ENCODE measurements at places on chromosomes 4 and X.

DNA sequence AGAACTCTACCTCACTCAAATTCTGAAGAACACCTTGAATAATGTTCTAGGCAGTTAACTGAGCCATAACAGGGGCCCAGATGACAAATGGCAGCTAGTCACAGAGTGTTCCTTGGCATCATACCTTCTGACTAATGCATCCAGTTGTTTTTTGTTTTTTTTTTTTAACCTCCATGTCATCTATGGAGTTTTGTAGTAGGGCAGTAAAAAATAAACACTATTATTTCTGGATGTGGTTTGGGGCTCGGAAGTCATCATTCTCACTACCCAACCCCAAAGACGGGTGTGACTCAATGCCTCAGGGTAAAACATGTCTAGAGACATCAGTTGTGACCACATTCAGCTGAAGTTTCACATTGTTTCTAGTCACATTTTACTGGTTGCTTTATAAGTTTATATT, 31.2 kb upstream of the MCF2 start:
- DNase-seq = no peak

GRCh38 chr4:89489338-89489771, 181.8 kb upstream of the GPRIN3 start:
- no peak for DNase-seq

- DNase-seq = no peak
Observed at GRCh38 chr4:168877511-168878491, 132.3 kb downstream of the CBR4 start.

- no peak for DNase-seq
Observed at GRCh38 chr4:22780317-22780716, 87.6 kb downstream of the GBA3 start.

GRCh38 chr4:16513876-16514275, 287.6 kb upstream of the TAPT1 start:
- DNase-seq = no peak

GRCh38 chr4:110195561-110196205, 2.7 kb downstream of the ELOVL6 start:
- DNase-seq = no peak

- no peak for DNase-seq
Observed at GRCh38 chrX:39900777-39901170, 197.0 kb downstream of the BCOR start.

- DNase-seq = no peak
Observed at GRCh38 chr4:53059256-53059655, 197.1 kb downstream of the RASL11B start.

DNA sequence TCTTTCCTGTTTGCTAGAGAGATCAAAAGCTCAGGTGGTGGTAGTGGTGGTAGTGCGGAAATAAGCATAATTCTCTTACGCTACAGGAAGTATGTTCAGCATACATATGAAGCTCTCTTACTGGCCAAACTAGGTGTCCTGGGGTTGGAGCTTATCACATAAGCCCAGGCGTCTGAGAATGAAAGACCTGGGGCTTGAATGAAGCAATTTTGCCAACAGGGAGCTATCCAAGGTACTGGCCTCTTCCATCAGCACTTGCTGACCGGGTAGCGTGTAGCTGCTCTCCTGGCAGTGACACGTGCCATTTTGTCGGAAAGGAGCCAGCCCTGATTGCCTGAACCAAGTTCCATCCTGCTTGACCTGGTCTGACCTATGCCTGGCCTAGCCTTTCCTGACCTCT, 65.9 kb upstream of the HPF1 start:
- no peak for DNase-seq

DNA sequence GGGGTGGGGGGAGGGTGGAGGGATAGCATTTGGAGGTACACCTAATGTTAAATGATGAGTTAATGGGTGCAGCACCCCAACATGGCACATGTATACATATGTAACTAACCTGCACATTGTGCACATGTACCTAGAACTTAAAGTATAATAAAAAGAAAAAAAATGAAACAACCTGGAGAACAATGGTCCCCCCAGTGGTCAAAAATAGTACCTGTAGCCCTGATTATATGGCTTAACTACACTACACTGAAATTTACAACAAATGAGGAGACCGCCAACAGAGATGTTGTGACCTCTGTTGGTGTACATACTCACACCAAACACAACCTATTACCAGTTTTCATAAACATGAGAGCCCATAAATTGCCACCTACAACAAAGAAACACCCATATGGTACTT, 7.3 kb upstream of the MAGEE1 start:
- DNase-seq = no peak

DNA sequence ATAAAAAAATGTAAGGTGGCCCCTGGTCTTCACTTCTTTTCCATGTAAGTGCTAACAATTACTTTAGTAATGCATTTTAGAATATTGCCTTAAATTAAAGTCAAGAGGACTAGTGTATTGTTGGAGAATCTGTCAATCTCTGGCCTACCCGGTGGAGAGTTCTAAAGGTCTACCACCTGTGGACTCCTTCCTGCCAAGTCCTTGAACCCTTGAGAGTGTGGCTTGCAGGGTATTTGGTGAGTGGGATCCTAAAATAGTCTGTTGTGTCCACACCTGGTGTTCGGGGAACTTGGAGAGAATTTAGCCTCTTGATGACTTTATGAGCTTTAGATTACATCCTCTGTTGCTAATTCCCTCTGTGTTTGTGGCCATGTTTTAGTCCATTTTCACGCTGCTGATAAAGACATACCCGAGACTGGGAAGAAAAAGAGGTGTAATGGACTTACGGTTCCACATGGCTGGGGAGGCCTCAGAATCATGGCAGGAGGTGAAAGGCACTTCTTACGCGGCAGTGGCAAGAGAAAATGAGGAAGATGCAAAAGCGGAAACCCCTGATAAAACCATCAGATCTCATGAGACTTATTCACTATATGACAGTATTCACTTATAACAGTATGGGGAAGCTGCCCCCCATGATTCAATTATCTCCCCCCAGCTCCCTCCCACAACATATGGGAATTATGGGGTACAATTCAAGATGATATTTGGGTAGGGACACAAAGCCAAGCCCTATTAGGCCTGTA, 23.8 kb downstream of the DDIT4L start:
- no peak for DNase-seq

DNA sequence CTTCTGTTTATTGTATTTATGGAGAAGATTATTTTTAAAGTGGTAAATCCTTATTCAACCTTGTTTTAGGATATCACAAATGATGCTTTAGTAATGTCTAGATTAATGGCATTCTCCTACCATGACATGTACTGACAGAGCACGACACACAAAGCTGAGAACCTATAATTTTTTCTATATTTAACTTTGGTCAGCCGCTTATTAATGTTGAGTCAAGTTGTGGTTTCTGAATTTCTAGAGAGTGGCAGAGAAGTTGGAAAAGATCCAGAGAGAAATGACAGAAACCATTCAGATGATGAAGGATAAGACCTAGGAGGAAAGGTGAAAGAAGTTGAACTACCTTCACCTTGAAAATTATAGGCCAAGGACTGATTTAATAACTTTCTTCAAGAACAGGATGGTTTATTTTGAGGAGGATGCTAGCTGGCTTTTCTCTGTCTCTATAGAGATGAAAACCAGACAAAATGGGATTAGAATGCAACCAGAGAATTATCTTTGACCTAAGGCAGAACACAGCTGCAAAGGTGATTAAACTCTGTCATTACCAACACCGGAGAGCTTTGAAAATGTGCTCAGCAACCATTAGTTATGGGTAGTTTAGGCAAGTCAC, 62.6 kb upstream of the TSPAN5 start:
- DNase-seq = no peak

DNA sequence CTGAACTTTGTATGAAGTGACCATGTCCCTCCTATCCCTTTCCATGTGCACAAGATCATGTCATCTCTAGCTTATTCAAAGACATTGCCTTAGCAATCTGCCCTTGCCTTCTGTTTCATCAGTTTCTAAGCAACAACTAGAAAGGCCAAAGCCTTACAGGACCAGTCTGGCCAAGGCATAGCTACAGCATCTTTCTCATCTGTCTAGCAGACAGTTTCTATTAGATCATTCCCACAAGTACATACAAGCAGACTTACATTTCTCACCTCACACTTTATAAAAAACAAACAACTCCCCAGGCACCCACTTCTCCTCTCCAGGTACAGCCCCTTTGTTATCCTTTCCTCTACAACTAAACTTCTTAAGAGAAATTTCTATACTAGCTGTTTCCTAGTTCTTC, 188.7 kb upstream of the AADAT start:
- DNase-seq = no peak

GRCh38 chr4:150116506-150116905, 38.3 kb downstream of the DCLK2 start:
- DNase-seq = no peak
